WERI-Rb-1 (cell line): ENCODE measurements at places on chromosomes 5 and 9.

DNA sequence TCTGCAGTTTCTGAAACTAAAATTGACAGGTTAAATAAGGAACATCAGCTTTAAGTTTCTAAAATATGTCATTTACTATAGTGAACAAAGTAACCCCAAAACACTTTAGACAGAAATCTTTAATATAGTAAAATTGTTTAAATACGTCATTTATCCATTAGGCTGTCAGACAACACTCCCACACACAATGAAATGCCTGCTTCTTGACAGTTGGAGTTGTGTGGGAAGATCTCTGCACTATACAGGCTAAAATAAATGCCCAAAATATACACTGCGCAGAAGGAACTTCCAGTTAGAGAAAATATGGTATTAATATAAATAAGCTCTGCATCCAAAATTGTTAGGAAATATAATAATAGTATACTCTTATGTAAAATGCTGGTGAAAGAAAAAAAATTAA lies 794.4 kb downstream of the CDH18 start:
- DNase-seq: no peak

DNA sequence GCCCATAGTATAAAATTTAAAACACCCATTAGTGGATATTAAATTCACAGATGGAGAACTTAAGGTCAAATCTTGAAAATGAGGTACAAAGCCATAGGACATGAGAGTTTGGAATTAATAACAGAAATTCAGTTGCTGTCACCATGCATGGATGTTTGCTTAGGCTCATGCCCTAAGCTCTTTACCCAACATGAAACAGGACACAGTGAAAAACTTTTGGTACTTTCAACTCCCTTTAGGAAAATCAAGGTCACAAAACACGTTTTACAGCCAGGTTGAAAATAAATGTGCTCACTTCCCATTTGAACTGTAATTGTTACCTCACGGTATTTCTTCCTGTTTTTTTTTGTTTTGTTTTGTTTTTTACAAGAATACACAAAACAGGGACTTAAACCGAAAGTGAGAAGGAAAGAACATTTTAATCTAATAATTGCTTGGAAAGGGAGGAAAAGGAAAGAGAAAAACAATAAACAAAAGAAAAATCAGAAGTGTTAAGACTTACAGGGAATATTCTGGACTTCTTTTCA lies 6.1 kb upstream of the TOPORS start:
- no peak for DNase-seq

- no peak for DNase-seq
These were observed 175.6 kb upstream of the CCNG1 start for GRCh38 chr5:163261647-163262269.

- no peak for DNase-seq
These were observed 38.8 kb upstream of the SPRY4 start for GRCh38 chr5:142363619-142363963.

- no peak for DNase-seq
These were observed 238.5 kb downstream of the KIF4B start for GRCh38 chr5:155252025-155252424.

DNA sequence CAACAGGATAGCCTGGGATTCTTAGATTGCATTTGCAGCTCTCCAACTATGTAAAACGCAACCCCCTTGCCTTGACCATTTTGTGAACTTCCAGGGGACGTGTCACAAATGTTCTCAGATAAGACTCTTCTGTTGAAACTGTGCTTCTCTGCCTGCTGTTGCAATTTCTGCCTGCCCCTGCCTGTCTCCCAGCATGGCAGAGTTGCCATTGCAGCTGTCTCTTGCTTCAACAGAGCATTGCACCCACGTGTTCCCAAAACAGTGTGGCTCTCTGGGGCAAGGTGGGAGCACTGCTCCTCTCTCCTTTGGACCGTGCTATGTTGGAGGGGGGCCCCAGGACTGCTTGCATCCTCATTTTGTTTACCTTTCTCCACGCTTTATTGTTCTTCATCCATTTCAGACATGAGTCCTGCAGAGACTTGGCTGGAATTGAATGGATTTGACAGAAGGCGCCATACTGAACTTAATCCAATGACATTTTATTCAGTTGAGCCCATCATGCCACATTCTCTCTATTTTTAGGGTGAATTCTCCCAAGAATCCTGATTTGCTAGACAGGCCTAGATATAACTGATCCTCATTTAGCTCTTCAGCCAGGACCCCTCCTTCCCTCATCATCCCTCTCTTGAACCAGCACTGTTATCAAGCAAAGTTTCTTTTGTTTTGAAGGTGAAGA lies 90.7 kb downstream of the MAT2B start:
- DNase-seq: peak; percentile 28

- no peak for DNase-seq
These were observed 117.9 kb downstream of the ANXA1 start for GRCh38 chr9:73269430-73270101.

- DNase-seq: no peak
These were observed 358.3 kb upstream of the IRX1 start for GRCh38 chr5:3237276-3237868.

DNA sequence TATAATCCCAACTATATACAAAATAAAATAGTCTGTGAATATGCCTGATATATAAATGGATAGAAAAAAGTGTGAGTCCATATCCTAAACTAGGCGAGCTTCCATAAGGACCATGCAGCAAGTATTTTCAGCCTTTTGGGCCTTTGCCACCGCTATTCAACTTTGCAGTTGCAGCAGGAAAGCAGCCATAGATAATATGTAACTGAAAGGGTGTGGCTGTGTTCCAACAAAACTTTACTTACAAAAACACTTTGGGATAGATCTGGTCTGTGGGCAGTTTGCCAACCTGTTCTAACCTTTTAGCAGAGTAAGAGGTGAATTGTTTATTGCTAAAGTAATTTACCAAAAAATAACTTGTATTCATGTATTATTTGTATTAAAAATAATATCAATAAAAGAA lies 127.8 kb upstream of the GPR151 start:
- no peak for DNase-seq

DNA sequence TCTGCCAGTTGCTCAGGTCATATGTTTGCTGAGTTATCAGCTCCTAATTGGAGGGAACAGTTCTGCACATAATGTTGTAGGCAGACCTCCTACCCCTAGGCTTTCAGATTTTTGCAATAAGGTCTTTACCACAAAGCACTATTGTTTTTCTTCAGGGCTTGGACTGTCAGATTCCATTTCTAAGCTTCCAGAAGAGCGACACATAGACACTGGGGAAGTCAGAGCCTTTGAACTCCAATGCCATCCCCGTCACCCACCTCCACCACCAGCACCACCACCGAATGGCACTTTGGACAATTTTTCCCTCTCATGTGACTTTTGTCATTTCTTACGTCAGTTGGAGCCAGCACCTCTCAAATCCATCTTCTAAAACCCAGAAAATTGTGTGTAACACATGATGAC lies 28.3 kb upstream of the SPRY4 start:
- no peak for DNase-seq

DNA sequence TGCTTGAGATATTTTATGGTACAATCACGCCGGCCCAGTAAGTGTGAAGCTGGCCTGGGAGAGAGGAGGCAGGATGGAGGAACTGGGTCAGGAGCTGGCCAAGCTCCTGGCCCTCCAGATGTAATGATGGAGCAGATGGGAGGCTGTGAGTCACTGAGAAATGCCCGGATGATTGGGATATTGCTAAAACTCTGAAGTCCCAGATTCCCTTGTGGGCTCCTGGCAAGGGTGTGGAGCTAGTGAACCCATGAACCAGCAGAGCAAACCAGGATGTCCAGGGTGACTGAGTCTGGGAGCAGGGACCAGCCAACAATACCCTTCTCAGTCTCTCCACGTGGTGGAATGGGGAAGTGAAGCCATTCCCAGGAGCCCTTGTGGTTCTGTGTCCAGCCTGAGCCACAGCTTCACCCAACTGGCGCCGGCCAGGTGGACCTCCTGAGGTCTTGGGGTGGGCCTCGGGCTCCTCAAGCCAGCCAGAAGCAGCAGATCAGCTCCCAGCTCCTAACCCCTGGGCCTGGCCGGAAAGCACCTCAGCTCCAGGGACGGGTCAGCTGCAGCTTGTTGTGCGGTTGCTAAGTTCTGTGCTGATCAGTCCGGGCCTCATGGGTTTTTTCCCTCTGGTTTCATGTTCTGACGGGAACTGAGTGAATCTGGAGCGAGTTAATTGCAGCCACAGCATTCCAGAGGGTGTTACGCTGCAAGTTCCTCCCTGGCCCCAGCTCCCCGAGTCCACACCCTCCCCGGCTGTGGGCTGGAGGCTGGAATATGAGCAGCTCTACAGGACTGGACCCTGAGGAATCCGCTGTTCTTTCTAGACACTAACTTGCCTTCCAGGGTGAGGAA lies 37.6 kb downstream of the DUSP1 start:
- no peak for DNase-seq

GRCh38 chr5:152271420-152271819 lies 133.7 kb downstream of the NMUR2 start:
- DNase-seq: peak; percentile 44

GRCh38 chr5:179276838-179277395 lies 68.3 kb downstream of the ADAMTS2 start:
- no peak for DNase-seq

- DNase-seq: no peak
These were observed 68.1 kb upstream of the SIMC1 start for GRCh38 chr5:176170084-176170483.

GRCh38 chr5:115520191-115520590 lies 24.4 kb downstream of the FEM1C start:
- DNase-seq: no peak

- DNase-seq: no peak
These were observed 35.9 kb downstream of the ZNF618 start for GRCh38 chr9:113911850-113912557.

- no peak for DNase-seq
These were observed 4.0 kb downstream of the PTGES2 start for GRCh38 chr9:128123451-128124080.

GRCh38 chr5:65695162-65695755 lies 26.6 kb downstream of the SGTB start:
- no peak for DNase-seq
